Tongue (tissue), 3 donors: ENCODE measurements at places on chromosomes 3 and 15. TPM values are rescaled to one million over a fixed set of nuclear protein-coding genes. Genes with fewer than 3 reads are reported as not detected.

Gene DNASE1L3
- not detected for total RNA-seq

Gene TMC3
- total RNA-seq, result not detected

Gene GOLGA8J
- not detected for total RNA-seq

Gene PP2D1
- total RNA-seq, result not detected

Gene UROC1
- total RNA-seq, result not detected

Gene GRK7
- total RNA-seq, result not detected

Gene GOLGA8R
- total RNA-seq, result 8.5 TPM

Gene LTK
- 1.6 TPM for total RNA-seq

Gene MESP2
- total RNA-seq, result not detected

Gene CPNE9
- not detected for total RNA-seq

Gene TIPIN
- total RNA-seq, result 10.7 TPM

Gene PLA1A
- 0.31 TPM for total RNA-seq

Gene ULK3
- 49.2 TPM for total RNA-seq

Gene POC1A
- total RNA-seq, result 4.5 TPM

Gene ADAMTS7
- total RNA-seq, result 16.3 TPM
